ENCODE measurements at places on chromosomes 2 and 18.

DNA sequence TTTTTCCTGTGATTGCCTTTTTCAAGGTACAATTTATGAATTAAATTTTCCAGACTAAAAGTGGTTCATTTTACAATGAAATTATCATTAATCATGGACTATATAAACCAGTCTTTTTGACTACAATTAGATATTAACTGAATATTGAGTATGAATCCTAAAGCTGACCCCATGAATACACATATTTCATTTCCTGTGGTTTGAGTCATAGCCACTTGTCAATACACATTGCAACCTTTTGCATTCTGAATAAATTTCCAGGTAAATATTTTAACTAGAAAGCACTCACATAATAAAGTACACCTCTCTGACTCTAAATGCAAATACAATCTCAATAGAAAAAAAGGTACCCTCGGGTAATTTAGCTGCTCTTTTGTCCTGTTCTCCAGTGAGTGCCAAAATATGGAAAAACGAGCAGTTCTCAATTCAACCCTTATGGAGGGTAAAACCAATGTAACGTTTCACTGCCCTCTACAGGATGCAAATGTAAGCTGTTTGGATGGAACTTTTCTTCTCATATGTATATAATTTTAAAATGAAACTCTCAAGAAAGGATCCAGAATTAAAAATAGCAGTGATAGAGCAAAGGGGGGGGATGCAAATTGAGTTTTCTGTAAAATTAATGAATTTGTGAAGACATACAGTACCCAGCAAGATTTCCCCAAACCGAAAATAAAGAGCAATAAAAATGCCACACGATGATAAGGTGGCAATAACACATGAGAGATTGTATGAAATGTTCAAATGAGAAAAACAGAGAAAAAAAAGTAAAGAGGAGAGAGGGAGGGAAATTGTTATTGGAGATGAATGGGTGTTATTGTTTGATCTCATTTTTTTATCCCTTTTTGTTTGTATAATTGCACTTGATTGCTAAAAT is 1795.7 kb upstream of the PIK3C3 start:
- no peak for DNase-seq

DNA sequence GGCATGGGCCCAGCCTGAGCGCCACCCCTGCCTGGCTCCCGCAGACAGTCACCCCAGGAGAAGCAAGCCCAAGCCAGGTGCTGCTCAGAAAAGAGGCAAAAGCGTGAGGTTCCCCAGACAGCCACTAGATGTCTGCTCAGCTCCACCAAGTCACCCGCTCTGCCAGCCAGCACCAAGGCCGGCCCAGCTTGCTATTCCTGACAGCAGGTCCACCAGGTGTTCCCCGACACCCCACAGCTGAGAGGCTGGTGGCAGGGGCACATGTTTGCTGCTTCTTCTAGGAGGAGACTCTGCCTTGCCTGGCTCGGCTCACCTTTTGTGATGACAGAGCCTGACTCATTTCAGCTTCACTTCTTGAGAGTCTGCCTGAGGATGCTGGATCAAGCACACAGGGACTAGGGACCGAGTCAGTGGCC is 206.7 kb downstream of the MGAT5 start:
- peak; percentile 4 for DNase-seq

DNA sequence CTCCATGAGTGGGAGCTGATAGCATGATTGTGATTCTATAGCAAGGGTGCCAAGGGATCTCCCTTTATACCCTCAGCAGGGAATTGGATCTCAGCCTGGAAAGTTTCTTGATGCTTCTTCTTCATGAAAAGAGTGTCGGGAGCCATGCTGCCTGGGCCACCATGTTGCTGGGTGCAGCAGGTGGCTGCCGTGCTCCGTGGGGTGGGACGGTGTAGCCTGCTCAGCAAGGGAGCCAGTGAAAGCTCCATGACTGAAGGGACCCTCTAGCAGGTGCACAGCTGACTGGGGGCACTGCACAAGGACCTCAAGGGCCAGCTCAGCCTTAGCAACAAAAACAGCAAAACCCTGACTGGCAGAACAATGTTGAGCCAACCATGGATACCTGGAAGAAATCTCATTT is 368.9 kb upstream of the HS6ST1 start:
- DNase-seq = no peak

DNA sequence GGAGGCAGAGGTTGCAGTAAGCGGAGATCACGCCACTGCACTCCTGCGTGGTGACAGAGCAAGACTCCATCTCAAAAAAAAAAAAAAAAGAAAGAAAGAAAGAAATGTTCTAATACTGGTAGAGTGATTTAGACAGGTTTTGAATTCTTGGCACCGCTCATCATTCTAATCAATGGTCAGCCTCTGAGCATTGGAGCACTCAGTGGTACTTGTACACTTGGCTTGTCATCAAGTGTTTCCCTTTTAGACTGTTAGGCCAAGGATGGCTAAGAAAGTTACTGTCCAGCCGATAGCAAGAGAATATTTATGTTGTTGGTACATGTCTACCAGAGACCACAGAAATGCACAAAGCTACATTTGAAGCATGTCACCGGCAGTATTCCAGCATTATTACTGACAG is 444.1 kb upstream of the RAB12 start:
- no peak for DNase-seq

DNA sequence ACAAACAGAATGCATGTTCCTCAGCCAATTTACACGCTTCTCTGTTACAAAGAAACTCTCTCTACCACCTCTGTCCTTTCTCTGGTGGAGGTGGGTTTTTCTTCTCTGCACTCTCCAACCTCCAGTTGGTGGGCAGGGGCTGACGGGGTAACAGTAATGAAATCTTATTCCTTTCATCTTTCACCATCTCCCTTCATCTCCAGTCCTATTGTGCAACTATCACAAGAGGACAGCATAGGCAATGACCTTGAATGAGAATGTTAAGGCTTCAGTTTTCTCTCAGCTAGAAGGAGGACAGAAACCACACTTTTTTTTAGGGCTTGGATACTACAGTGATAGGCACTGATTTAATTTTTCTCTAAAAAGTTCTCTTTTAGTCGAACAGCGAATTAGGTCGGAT is 81.7 kb upstream of the NEUROD1 start:
- no peak for DNase-seq

- no peak for DNase-seq
These were observed 46.5 kb downstream of the RALBP1 start for GRCh38 chr18:9521770-9522169.

DNA sequence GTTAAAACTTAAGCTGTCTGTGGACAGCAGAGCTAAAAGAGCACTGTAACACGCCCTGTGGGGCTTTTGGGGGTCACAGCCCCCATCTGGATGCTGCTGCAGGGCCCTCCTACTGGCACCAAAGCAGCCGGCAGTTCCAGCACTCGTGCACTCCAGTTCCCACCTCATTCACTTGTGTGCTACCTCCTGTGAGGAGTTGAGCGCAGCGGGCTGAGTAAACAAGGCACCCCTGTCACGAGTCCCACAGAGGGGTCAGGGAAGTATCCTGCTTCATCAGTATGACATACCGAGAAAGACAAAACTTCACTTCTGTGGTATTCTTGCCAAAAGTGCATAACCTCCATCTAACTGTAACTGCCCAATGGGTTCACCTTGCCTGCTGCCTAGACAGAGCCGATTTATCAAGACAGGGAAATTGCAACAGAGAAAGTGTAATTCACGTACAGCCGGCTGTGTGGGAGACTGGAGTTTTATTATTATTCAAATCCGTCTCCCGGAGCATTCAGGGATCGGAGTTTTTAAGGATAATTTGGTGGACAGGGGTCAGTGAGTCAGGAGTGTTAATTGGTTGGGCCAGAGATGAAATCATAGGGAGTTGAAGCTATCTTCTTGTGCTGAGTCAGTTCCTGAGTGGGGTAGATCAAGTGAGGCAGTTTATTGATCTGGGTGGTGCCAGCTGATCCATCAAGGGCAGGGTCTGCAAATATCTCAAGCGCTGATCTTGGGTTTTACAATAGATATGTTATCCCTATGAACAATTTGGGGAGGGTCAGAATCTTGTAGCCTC is 41.6 kb downstream of the TMEM17 start:
- DNase-seq = no peak

GRCh38 chr18:49500201-49500921 is 13.3 kb upstream of the C18orf32 start:
- DNase-seq = no peak

GRCh38 chr2:162013514-162014475 is 60.2 kb downstream of the DPP4 start:
- no peak for DNase-seq

DNA sequence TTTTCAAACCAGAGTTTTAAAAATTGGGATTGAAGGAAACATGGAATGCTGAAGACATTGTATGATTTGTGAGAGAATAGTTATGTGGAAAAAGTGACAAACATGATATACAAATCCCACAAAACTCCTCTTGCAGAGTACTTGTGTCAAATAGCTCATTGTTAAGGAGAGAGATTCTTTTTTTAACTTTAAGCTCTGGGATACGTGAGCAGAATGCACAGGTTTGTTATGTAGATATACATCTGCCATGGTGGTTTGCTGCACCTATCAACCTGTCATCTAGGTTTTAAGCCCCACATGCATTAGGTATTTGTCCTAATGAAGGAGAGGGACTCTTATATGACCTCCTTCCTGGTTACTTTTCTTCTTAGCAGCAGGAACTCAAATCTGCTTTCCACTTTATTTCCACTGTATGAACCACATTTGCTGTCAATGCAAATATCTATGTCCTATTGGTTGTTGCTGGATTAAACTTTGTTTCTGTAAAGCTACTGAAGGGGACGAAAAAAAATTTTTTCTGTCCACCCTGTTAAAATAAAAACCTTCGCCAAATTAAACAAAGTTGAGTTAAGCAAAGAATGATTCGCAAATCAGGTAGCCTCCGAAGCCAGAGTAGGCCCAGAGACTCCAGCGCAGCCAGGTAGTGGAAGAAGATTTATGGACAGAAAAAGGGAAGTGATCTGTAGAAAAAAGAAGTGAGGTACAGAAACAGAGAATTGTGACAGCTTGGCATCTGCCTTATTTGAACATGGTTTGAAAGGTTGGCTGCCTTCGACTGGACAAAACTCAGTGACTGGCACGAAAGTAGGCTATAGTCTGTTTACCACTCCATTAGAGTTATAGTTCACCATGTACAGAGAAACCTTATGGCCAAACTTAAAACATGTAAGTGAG is 430.1 kb upstream of the CHST9 start:
- DNase-seq = no peak

All from activated CD8-positive, alpha-beta memory T cell treated with anti-CD3 and anti-CD28 coated beads for 1 hour (primary cell).